Fibroblast of upper back skin (primary cell): ENCODE measurements at places on chromosomes 5 and 9.

GRCh38 chr9:117546894-117547678, 132.2 kb upstream of the ASTN2 start:
- no peak for DNase-seq

DNA sequence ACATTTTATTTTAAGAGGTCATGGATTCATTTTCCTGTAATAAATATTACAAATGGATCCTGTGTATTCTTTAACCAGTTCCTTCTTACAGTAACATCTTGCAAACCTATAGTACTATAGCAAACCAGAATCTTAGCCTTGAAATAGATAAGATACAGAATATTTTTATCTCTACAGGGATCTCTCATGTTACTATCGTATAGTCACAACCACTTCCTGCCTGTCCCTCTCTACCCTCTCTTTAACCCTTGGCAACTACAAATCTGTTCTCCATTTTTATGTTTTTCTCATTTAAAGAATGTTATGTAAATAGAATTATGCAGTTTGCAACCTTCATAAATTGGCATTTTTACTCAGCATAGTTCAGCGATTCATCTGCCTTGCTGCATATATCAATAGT, 454.0 kb downstream of the DIRAS2 start:
- no peak for DNase-seq

DNA sequence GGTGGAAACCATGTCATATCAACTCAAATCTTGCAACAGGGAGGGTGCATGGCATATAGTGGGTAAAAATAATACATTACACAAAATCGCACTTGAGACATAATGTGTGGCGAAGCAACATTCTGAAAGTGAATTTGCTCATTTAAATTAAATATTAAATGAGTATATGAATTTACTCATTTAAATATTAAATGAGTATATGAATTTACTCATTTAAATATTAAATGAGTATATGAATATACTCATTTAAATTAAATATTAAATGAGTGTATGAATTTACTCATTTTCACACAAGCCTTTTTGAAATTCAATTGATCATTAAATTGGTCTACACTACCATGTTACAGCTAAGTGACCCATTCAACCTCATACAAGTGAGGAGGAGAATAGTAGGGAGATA, 10.5 kb downstream of the MAST4 start:
- no peak for DNase-seq

DNA sequence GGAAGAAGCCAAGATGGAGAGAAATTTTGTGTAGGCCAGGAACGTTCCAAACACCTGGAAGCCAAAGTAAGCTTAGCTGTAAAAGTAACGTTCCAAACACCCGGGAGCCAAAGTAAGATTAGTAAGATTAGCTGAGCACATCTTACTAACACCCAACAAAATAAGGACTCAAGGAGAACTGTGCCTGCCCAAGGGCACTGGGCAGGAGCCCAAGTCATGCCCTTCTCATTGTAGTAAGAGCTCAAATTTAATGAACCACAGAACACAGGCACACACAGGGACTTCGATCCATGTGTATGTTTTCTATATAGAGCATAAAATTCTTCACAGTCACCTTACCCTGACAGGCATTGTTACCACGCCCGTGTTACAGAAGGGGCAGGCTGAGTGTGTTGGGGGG, 36.1 kb upstream of the NXNL2 start:
- no peak for DNase-seq

GRCh38 chr9:87518702-87519335, 21.2 kb downstream of the DAPK1 start:
- DNase-seq: peak; percentile 14

- peak; percentile 20 for DNase-seq
Observed at GRCh38 chr9:128428644-128429512, 8.2 kb downstream of the CERCAM start.

DNA sequence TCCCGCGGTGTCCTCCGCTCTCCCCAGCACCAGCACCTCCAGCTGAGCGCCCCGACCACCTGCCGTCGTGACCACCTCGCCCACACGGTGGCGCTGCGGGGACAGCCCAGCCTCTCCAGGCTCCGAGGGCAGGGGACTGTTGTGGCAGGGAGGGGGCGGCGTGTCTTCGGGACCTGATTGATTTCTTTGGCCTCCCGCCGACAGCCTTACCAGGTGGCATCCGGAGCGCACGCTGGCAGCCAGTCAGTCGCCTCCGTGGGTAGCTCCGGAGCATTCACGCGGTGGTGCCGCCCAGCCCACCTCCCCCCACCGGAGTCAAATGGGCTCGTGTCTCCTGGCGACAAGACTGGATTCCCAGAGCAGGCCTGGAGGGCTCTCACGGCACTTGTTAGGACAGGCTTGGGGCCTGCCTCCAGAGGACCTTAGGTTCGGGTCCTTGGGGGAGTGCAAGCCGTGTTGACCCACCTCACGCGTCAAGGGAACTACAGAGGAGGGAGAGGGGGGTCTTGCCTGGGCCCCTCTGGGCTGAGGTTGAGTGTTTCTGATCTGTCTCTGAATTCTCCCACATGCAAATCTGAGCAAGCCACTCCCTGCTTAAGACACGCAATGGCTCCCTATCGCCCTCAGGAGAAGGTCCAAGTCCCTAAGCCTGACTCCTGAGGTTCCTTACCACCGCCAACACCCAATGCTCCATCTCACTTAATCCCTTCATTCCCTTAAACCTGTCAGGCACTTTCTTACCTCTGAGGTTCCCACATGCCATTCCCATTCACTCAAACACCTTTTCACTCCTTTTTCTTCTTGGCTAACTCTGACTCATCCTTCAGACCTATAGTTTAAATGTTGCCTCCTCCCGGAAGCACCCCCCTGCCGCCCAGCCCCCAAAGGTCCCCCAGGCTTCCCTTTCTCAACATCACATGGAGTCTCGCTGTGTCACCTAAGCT, 51.2 kb upstream of the GGTA1 start:
- DNase-seq: peak; percentile 60

GRCh38 chr5:16544607-16545374, 72.0 kb downstream of the RETREG1 start:
- DNase-seq: peak; percentile 23

DNA sequence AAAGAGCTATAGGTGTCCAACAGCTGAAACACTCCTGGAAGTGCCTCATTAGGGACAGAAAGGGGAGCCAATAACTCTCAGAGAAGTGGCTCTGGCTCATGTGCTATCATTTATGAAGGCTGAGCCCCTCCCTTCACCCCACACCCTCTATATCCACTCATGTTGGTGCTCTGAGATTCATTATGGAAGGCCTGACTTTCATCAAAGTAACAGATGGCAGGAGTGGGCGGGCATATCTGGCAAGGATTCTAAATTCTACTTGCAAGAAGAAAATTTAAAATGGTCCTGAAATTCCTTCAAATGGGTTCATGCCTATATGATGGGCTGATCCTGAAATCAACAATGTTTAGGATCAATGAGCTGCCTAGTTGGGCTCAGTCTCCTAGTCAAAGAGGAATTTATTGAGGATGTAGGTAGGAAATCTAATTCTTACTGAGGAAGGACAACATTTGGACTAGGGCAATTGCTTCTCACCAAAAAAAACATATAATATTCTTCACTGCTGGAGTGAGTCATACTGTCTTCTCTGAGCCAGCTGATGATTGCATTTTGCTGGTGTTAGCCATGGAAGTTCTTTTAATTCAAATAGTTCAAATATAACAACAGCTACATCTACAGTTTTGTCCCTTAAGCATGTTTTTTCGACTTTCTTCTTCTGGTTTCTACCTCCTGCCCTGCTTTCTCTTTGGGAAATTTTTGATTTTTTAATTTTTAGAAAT, 23.5 kb downstream of the NMRK1 start:
- peak; percentile 52 for DNase-seq

DNA sequence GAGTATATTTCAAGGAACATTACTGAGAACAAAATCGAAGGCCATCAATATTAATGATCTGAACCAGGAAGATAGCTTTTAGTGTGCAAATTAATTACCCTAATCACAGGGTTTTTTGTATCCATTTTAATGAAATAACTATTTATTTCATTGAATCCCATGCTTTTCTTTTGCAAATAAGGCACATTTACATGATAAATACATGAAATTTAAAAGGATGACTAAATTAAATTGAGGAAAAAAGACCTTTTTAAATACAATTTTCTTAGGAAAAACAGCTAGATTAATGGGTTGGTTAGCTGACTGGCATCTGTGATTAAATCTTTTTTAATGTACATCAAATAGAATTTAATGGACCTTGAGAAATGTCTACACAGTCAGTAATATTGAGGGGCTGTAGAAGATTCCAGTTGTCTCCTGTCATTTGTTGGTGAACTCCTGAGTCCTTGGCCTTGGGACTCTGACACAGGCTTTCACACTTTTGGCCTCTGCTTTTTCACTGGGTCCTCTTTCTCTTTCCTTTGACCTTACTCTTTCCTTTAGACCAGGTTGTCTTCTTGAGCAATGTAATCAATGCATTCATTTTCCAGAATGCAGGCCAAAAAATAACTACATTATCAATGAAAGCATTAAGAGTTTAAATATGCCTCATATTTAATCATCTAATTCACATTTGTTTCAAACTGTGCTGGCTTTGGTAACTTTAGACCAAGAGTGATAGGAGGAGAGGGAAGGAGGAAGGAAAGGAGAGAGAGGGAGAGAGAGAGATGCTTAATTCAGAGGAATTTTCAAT, 511.5 kb downstream of the ZNF608 start:
- DNase-seq: no peak

DNA sequence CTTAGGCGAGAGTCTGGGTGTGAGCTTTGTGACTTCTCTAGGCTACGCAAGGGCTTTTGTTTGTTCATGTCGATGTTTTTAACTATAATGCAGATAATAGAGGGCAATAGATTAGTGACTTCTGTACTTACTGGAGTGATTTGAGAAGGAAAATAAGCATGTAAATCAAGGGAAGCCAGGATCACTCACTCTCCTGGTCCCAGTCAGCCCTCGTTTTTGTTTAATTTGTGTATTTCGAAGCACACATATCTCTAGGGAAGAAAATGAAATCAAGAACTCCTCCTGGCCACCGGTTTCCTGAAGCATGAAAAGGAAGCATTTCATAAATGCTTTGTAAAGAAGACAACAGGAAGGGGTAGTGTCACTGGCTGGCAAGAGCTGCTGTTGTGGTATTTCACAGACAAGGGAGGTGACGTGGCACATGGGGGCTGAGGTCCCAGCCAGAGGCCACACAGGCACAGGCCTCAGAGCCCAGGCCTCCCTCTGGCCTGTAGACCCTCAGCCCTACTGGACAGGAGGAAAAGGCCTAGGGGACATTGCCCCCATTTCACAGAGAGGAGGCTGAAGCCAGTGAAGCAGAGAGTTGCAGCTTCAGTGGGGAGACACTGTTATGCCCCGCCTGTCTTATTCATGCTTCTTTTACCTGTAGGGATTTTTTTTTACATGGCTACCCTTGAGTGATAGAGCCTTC, 34.1 kb downstream of the IRF1 start:
- peak; percentile 54 for DNase-seq

- DNase-seq: no peak
Observed at GRCh38 chr9:86562691-86563090, 208.5 kb upstream of the TUT7 start.

- no peak for DNase-seq
Observed at GRCh38 chr5:647311-647710, 35.2 kb downstream of the CEP72 start.

- DNase-seq: no peak
Observed at GRCh38 chr9:78033870-78034269, 2.3 kb upstream of the GNAQ start.

- DNase-seq: peak; percentile 57
Observed at GRCh38 chr5:156366521-156366920, 39.6 kb downstream of the SGCD start.

DNA sequence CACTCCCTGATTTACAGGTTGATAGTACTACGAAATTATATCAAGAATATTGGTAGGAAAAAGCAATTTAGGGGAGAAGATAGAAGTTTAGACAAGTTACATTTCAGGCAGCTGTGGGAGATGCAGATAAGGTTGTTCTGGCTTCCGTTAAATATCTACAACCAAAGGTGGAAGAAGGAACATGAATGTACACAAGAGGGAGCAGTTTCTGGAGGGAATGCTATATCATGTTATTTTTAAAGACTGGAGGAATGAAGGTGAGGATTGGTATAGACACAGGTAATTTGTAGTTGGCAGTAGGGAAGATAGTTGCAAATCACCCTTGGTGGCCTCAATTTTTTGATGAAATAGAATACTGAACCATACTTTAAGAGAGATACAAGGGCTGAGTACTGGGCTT, 187.3 kb upstream of the NMUR2 start:
- no peak for DNase-seq

DNA sequence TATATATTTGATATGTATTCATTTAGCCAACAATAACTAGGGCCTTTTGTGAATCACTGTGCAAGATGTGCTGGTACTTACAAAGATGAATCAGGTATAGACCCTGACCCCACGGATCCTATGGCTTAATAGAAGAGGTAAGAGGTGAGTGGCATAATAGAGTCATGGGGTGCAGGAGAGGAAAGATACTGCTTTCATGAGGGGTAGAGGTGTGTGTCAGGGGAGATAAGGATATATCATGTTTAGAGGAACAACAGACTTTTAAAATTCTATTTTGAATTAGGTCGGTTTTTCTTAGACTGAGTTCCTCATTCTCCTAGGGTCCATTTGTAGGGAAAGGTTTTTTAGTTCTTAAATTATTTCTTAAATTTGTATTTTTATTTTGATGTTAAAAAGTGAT, 27.8 kb downstream of the ZCCHC7 start:
- DNase-seq: no peak

DNA sequence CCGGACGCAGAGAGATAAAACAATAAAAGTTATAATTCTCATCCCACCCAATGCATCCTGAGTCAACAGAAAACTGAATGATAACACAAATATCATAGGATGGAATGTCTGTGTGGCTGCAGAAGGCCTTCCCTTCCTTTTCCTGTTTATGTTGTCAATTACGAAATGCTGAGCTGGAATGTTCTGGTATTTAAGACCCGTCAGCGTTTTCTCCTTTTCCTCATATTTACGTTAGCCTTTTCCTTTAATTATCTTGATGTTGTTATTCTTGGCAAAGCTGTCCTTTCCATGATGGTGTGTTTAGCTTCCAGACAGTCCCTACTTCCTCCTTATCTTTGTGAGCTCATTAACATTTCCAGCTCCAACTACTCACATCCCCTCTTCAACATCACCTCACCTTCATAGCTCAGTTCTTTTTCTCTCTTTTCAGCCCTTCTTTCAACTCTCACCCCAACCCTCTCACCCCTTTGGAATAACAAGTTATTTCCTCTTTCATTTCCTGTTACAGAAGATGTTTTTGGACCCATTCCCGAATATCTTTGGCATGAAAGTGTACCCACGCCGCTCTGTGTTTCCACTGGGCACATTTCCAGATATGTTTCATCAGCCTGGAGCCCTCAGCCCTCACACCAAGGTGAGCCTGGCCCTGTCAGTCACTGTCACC, 221.6 kb downstream of the NR2F1-AS1 start:
- DNase-seq: peak; percentile 49

GRCh38 chr5:134127376-134127861, 12.9 kb downstream of the TCF7 start:
- DNase-seq: no peak
